ENCODE measurements at places on chromosomes 7 and 10.

- DNase-seq, result no peak
These were observed 14.0 kb downstream of the ZNF800 start for GRCh38 chr7:127378537-127378936.

GRCh38 chr10:64873088-64873487 lies 1351.9 kb downstream of the REEP3 start:
- DNase-seq, result no peak

- DNase-seq, result peak; percentile 100
These were observed at the start of the genes CDNF, HSPA14 and MSANTD7 for GRCh38 chr10:14837757-14838581. Gene CDNF (minus strand): TSS chr10:14838037. CDS start chr10:14837946, 91 bp downstream. Gene HSPA14 (plus strand): TSS chr10:14838306. CDS start chr10:14838403, 97 bp downstream. Gene MSANTD7 (plus strand): TSS chr10:14838306. CDS start chr10:14842285, 3,979 bp downstream.

DNA sequence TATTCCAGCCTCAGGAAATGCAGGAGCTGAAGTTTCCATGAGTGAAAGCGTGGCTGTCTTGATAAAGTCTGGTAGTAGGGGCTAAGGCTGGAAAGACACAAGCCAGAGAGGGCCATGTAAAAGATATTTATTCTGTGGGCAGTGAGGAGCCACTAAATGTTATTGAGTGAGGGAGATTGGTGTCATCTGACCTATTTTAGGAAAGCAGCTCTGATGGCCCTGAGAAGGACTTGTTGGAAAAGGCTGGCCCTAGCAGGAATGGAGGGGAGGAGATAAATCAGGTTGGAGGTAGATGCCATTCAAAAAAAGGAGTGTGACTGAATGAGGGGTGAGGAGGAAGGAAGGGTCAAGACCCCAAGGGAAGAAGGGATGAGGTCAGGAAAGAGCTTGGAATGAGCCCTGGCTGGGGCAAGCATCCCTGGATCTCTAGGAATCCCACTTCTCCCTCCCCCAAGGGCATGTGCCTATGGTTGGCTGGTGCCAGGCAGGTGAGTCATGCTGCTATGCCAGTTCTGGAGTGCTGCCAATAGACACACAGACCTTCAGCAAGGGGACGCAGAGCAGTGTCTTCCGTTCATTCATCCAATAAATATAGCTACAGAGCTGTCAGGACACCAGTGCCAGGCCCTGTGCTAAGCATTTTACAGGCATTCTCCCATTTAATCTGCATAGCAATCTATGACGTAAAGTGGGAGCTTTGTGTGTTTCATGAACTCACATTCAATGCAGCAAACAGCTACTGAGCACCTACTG lies 2.0 kb downstream of the ANKRD2 start:
- DNase-seq, result no peak
